ENCODE measurements at places on chromosomes 7 and 10.

DNA sequence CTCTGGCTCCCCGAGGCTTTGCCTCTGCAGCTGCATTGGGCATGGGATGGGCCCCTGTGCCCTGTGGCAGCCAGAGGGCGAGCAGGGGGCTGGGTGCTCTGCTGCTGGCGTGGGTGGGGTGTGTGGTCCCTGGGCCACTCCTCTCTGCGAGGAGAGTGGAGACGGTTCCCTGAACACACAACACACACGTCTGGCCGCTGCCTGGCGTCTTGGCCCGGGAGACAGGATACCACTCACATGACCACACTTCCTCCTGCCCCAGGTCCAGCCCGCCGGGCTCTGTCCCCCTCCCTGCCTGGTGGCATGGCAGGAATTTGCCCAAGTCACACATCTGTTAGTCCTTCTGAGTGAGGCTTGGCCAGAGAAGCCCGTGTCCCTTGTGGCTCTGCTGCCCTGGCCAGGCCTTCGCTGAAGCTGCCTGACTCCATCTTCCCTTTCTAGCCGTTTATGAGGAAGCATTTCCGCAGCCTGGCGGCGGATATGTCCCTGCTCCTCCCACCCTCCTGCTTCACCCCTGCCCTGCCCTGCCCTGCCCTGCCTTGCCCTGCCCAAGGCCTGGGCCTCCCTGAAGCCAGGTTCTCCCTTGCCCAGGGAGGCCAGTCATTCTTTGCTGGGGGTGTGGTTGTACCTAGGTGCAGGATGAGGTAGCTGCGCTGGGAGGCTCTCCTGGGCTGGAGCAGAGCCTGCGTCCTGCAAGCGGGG, 3.0 kb downstream of the BRI3 start:
- DNase-seq = peak; percentile 92

GRCh38 chr7:12637819-12638592, 49.4 kb upstream of the ARL4A start:
- DNase-seq = no peak

- DNase-seq = no peak
Measured at GRCh38 chr10:32929634-32930033, 28.4 kb downstream of the ITGB1 start.

GRCh38 chr10:128324058-128324827, 198.0 kb upstream of the MKI67 start:
- no peak for DNase-seq

- DNase-seq = no peak
Measured at GRCh38 chr7:144834641-144835144, 1.2 kb downstream of the TPK1 start.

GRCh38 chr7:19834566-19834965, 61.1 kb upstream of the TMEM196 start:
- DNase-seq = no peak

DNA sequence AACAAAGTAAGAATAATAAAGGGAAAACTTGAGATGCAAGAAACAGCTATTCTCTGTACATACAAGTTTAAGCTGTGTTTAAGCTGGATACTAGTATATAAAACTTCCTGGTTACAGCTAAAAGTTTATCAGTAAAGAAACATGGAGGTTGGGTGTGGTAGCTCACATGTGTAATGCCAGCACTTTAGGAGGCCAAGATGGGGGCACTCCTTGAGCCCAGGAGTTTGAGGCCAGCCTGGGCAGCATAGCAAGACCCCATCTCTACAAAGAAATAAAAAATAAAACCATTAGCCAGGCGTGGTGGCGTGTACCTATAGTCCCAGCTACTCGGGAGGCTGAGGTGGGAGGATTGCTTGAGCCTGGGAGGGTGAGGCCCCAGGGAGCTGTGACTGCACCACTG, 3.2 kb downstream of the RSU1 start:
- no peak for DNase-seq

GRCh38 chr7:155452505-155453295, 5.2 kb upstream of the EN2 start:
- no peak for DNase-seq

GRCh38 chr7:87316846-87317552, 28.5 kb upstream of the CROT start:
- DNase-seq = peak; percentile 87

- DNase-seq = no peak
Measured at GRCh38 chr7:26930201-26930600, 65.8 kb upstream of the SKAP2 start.

GRCh38 chr7:106720641-106721040, 59.7 kb upstream of the CCDC71L start:
- no peak for DNase-seq

DNA sequence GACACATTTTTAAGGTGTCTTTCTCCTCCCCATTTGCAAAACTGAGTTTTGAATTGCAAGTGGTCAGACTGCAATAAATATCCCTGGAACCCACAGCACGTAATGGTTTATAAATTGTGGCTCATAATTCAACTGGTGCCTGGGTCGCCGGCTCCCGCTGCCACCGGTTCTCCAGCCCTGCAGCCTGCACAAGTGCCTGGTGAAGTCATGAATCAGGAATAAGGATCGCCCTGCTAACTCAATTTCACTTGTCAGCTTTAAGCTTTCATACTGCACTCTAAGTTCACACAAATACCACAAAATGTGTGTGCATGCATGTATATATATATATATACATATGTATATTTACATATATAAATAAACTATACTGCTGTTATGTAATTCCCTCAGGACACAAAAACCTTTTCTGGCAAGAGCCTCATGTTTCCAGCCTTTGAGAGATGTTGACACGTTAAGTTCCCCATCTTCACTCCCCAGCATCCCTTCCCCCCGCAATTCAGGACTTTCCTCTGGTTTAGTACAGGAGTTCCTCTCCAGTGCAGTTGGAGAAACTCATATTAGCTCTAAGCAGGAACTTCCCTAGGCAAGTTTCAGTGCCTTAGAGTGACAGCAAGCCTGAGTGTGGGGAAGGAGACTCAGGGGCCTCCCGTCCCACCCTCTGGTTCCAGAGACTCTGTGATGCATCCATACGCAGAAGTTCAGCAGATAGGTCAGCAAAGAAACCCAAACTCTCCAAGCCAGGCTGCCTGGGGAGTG, 129.2 kb upstream of the UNC5B start:
- peak; percentile 16 for DNase-seq

GRCh38 chr10:94005050-94005449, 11.3 kb downstream of the PLCE1 start:
- no peak for DNase-seq

GRCh38 chr10:60718886-60719285, 59.4 kb upstream of the CDK1 start:
- DNase-seq = peak; percentile 40

GRCh38 chr7:26195182-26195581, 5.4 kb downstream of the HNRNPA2B1 start:
- no peak for DNase-seq

GRCh38 chr10:84452003-84452402, 123.6 kb downstream of the CCSER2 start:
- no peak for DNase-seq

DNA sequence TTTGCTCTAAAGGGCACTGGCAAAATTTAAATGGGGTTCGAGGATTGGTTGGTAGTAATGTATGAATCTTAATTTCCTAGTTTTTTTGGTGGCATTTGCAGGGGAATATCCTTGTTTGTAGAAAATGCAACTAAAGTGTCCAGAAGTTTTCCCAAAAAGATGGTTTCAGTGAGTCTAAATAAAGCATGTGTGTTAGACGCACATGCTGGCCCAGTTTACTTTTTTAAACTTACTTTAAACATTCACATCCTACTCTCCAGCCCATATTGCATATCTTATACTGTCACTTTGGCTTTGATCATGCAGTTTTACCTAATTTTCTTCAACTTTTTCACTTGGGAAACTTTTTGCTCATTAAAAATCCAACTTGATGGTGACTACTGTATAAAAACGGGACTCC, 744.0 kb upstream of the CELF2 start:
- no peak for DNase-seq

DNA sequence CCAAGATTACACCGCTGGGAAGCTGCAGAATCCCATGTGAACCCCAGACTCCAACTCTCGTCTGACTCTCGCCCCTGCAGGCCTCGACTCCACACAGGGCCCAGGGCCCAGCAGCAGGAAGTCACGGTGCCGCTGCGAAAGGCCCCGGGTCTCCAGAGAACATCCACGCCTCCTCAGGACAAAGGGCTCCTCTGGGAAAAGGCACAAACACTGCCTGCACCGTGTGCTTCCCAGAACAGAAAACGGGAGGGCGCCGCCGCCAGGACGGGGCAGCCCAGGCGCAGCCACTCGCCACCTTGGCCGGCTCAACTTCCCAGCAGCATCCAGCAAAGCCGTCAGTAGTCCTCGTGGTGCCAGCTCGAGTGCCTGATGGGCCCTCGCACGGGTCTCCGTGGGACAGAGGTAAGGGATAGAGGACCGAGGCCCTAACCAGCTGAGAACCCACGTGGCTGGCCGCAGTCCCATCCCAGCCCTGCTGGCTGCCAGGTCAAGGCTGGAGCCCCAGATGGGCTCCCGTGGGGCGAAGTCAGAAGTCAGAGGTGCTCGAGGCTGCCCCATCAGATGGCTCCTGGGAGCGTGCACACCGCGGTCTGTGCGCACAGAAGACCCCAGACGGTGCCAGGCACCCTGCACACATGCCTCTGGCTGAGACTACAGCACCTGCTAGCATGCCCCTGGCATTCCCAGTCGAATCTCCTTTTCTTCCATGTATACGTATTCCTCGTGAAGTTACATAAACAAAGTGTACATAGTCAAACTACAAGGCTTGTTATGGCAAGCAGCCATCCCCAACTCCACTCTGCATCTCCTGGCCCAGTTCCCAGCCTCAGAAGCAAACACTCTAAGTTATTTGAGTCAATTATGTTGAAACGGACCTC, 60.2 kb downstream of the MAD1L1 start:
- peak; percentile 62 for DNase-seq
